ENCODE measurements at places on chromosomes 5 and 9. TPM values are rescaled to one million over a fixed set of nuclear protein-coding genes. Genes with fewer than 3 reads are reported as not detected.
A peak's percentile ranks its signal among the peaks of the same experiment; 100 is the strongest.

GRCh38 chr9:19369107-19369506 lies 10.9 kb downstream of the RPS6 start:
- DNase-seq, result no peak

- DNase-seq, result peak; percentile 40
Observed at GRCh38 chr5:143471041-143471509, 67.6 kb upstream of the NR3C1 start.

The NRG2 gene
- total RNA-seq, result under 0.01 TPM

DNA sequence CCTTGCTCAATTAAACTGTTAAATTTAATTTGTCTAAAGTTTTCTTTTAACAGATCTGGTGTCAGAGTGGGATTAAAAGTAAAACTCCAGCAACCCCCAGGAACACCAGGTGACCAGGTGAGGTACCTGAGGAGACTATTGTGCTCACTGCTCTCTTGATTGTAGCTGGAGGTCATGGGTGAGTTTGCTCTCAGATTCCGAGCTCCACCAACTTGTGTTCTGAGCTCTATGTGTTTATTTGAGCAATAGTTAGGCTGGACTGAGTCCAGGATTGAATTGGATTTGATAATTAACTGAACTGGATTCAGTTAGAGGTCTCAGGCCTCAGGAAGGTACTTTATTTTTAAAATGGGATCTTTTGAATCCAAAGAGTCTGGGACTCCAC lies 17.9 kb upstream of the SCGB3A2 start:
- no peak for DNase-seq

DNA sequence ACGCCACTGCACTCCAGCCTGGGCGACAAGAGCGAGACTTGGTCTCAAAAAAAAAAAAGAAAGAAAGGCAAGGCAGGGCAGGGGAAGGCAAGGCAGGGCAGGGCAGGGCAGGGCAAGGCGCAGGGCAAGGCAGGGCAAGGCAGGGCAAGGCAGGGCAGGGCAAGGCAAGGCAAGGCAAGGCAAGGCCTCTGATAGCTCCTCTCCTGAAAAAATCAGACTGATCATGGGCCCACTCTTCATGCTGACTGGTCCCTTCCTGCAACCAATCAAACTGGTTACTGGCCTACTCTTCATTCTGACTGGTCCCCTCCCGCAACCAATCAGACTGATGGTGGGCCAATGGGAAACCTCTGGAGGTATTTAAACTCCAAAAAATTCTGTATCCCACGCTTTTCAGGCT lies 3.4 kb upstream of the ZBTB5 start:
- DNase-seq, result no peak

The SV2C gene
- not detected for total RNA-seq

The SPAAR gene
- total RNA-seq, result not detected

The ZBTB26 gene
- total RNA-seq, result 4.3 TPM

The SNX24 gene
- total RNA-seq, result 29.8 TPM

The CARD9 gene
- total RNA-seq, result 20.0 TPM

The SMU1 gene
- total RNA-seq, result 42.7 TPM

- DNase-seq, result no peak
Observed at GRCh38 chr5:39579750-39580149, 155.0 kb upstream of the DAB2 start.

- no peak for DNase-seq
Observed at GRCh38 chr9:138112090-138112748, 234.6 kb downstream of the CACNA1B start.

DNA sequence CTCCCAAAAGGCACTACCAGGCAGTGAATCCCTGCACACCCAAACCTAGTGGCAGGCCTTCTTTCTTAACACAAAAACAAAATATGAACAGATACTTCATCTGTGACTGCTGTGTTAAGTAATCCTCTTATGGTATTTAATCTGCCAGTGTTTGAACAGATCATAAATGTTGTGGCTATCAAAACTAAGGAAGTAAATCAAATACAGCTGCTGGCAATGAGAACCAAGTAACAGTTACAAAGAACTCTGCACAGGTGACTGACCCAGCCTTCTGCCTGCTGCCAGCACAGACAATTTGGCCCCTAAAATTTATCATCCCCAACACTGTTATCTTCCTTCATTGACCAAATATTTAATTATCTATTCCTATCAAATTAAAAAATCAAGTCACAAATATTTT lies 78.0 kb downstream of the GNAQ start:
- DNase-seq, result no peak

GRCh38 chr9:76758476-76758875 lies 5.8 kb upstream of the PCA3 start:
- no peak for DNase-seq

DNA sequence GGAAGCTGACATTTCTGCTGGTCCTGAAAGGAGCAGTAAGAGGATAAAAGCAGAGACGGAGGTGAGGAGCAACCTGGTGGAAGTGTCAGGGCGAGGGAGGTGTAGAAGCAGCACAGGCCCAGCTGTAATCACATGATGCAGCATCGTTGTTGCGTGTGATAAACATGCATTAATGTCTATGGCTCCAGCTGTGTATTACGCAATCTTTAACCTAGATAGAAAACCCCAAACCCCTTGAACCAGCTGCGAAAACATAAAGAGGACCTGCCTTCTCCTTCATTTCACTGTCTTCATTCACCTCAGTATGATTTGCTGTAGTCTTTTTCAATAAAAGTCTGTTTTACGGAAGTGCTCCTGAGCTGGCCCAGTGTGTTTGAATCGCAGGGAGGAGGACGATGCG lies 162.9 kb downstream of the NTRK2 start:
- DNase-seq, result no peak

The ZDHHC11 gene
- 0.64 TPM for total RNA-seq

DNA sequence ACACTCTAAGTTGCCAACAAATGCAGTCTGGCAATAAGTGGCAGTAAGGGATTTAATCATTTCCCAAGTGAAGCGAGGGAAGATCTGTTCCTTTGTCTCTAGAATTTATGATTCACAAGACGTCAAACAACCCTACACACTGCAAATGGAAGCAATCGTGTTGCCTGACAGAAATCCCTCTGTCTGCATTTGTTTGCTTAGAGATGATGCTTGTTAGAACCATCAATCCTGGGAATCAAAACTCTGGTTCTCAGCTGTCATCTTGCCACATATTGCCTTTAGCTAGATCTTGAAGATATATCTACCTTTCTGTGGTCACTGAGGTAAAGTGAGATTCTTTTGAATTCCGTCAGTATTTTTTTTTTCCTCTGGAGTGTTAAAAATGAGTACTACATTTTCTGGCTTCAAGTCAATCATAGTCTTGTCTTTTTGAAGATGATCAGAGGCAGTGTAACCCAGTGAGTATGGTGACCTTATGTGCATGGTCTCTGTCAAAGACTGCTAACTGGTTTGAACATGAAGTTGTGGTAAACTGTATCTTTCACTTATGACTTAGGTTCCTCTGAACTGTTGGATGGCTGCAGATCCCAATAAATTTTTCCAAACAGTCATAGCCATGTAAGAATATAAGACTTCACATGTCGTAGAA lies 106.4 kb upstream of the STARD4 start:
- DNase-seq, result no peak

The C9orf57 gene
- total RNA-seq, result not detected

DNA sequence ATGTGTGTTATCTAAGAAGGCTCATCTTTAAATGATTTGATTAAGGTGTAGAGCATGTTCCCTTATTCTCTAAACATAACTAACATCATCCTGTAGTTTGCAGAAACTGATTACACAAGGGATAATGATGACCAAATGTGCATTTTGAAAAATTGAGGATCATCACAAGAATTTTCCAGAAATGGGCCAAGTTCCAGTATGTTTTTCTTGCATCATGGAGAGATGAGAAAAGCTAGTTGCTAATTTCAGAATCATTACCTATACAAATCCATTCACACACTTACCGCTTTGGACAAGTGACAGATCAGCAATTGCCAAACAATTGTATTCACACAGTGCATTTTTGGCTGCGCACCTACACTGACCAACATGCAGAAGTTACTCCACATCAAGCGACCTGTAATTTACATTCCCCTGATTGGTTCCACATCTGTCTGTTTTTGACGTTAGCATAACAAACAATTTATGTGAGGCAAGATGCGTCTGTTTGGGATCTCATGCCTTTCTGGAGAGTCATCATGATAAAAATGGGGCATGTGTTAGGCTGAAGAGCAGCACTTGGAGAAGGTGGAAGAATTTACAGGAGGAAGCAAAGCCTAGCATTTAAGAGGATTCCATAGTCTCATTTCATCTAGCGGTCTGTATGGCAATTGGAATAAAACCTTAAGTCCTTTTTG lies 2.8 kb upstream of the BNC2 start:
- DNase-seq, result peak; percentile 90

- no peak for DNase-seq
Observed at GRCh38 chr9:87008667-87009066, 61.4 kb upstream of the GAS1 start.

DNA sequence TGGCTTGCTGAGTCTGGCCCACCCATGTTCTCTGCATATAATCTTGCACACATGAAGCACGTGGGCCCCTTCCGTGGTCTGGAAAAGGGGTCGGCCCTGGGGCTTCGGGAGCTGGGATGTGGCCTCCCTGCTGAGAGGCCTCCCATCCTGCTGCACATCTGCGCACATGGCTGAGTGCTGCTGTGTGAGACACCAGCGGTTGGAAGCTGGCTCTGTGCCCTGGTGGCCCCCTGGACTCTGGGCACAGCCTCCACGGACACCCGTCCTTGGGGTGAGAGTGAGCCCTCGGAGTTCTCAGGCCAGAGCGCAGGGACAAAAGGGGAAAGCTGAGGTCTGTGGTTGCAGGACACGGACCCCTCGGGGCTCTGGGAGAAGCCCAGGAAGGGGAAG lies 115.8 kb downstream of the RXRA start:
- DNase-seq, result no peak

The HDHD3 gene
- total RNA-seq, result 6.1 TPM

- DNase-seq, result no peak
Observed at GRCh38 chr5:134551901-134552300, 26.4 kb downstream of the JADE2 start.

DNA sequence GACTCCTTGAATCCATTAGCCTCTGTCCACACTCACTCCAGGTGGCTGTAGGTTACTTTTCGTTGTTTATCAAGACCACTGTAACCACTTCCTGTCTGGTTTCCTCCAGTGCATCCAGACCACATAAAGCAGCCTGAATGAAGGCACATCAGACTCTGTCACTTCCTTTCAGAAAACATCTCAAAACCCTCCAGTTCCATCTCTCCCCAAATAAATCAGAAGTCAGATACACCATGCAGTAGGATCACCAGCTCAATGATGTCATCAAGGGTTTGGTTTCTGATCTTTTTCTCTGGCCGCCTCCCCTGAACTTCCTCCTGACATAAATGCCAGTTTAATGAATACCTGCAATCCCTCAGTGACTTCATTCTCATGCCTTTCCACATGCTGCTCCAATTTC lies 161.2 kb downstream of the ZNF462 start:
- DNase-seq, result peak; percentile 22

- no peak for DNase-seq
Observed at GRCh38 chr5:142216931-142217330, 107.9 kb downstream of the SPRY4 start.

DNA sequence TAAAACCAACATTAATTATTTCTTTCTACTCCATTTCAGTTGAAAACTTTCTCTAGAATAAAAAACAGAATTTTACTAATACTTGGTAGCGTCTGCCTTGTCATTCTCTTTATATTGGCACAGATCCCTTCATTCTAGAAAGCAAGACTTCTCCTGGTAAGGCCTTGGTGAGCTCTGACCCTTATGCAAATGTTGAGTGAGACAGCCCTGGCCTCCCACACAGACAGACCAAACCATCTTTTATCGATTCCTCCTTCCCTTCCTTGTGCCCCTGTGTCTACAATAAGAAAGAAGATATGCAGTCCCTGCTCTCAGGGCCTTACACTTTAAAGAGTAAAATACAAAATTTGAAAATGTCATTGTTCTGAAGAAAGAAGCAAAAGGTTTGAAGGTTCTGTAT lies 262.2 kb downstream of the EFNA5 start:
- no peak for DNase-seq

The GPR151 gene
- not detected for total RNA-seq

- no peak for DNase-seq
Observed at GRCh38 chr9:14220256-14220655, 93.7 kb downstream of the NFIB start.

DNA sequence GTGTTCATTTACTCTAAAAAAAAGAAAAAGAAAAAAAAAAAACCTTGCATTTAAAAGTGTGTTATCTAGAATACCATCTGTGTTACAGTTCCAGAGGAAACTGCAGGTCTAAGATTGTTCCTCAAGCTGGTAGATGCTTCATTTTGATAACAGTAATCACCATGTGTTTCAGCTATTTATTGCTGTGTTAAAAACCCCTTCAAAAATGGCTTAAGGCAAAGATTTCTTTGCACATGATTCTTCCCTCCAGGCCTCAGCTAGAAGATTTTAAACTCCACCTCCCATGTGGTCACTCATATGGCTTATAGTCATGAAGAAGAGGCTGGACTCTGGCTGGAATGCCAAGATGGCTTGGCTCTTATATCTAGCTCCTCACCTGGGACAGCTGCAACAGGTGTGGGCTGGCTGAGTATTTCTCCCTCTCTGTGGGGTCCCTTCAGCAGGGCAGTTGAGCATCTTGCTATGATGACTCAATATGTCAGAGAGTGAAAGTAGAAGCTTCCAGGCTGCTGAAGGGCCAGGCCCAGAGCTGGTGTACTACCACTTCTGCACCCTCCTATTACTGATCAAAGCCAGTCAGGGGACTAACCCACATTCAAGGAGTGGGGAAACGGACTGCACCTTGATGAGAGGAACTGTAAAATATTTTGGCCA lies 920.4 kb upstream of the DMAC1 start:
- no peak for DNase-seq

- DNase-seq, result no peak
Observed at GRCh38 chr9:128768606-128769005, 3.1 kb downstream of the ZER1 start.

DNA sequence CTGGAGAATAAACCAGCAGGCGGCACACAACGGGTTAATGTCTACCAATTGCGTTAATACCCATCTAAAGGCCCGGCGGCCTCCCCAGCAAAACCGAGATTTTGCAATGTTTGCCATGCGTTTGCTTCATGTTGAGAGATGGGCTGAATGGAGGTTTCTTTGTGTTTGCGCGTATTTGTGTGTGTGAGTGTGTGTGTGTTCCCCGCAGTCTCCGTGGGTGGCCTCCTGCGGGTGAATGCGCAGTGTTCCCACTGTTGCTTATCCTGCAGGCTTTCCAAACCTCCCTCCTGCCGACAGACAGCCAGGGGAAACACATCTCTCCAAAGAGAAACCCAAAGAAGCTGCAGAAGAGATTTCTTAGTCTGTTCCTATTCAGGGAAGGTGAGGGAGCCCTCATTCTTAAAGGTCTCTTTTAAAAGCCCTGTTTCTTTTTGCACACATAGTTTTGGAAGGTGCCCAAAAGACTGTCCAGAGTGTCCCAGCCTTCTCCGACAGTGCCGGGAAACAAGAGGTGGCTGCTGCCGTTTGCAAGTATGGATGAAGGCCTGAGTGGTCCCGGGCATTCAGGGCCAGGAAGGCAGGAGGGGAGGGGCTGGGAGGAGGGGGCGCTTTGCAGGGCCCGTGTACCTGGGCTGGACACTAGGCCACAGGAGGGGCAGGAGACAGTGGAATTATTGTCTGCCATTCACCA lies 103.8 kb upstream of the ERCC6L2 start:
- peak; percentile 88 for DNase-seq

GRCh38 chr9:91896513-91897121 lies 53.4 kb downstream of the ROR2 start:
- DNase-seq, result peak; percentile 94

GRCh38 chr9:85157772-85158171 lies 488.2 kb downstream of the NTRK2 start:
- DNase-seq, result no peak

- no peak for DNase-seq
Observed at GRCh38 chr9:68964765-68965164, 49.1 kb downstream of the PRKACG start.

GRCh38 chr9:93288891-93289883 lies 105.2 kb downstream of the WNK2 start:
- DNase-seq, result peak; percentile 73
